ENCODE measurements at places on chromosomes 2 and 18.

DNA sequence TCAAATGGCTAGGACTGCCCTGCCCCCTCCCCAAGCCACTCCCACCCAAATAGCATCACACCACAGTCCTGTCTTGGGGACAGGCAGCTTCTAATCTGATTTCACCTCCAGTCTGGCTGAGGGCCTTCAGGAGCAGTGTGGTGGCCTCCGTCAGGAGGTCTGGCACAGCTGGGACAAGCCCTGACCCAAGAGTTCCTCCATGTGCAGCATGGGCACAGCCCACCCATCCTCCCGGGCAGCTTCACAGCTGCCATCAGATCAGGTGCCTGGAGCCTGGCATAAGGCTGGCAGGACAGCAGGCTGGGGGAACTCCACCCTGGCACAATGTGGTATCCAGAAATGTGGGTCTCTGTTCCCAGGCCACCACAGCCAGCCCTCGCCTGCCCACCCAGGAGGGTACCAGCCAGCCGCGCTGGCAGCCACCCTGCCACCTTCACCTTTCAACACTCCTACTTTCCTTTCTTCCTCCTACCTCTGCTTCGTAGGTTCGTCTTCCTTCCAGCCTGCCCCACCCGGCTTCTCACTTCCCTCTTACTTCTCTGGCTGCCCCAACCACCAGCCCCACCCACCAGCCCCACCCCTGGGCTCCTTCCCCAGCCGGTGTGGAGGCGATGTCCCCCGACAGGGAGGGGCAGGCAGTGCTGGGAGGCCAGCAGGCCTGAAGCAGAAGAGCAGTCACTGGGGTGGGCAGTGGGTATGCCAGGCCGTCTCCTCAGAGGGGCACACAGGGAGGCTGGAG, at the start of gene CAPG:
TSS of gene CAPG (minus strand) at position 522 of the 739 bp plus-strand sequence. CDS start 8,221 bp downstream, outside the sequence.
- no peak for DNase-seq

DNA sequence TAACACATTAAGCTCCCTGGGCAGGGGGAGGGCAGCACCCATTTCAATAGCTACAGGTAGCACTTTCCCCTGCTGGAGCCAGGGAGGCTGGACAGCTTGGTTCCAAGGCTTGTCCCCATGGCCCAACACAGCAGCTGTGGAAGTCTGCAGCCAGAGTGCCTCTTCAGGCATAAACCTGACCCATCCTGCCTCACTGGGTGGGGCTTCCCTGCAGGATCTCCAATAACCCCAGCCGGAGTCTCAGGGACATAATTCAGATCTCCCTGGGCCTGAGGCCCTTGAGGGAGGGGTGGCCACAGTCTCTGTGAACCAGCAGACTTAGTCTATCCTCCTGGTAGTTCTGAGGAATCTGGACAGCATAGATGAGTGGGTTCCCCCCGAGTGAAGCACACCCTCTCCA, 1001.9 kb upstream of the CHAC2 start:
- no peak for DNase-seq

DNA sequence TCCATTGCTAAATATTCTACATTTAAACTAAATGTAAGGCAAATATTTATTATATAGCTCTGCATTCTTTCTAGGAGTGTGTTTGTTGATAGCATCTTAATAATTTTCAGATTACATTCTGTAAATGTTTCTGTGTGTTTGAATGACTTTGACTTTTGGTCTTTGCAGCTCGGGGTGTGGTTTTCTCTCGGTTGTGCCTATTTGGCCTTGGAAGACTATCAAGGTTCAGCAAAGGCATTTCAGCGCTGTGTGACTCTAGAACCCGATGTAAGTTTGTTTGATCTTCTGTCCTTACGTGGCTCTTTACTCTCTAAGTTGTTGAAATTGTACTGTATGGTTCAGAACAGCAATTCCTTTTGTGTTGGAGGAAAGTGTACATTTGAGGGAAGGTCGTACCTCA, 149.9 kb downstream of the TTC27 start:
- DNase-seq, result no peak

GRCh38 chr18:27353273-27353672, 168.2 kb upstream of the CHST9 start:
- DNase-seq, result no peak

DNA sequence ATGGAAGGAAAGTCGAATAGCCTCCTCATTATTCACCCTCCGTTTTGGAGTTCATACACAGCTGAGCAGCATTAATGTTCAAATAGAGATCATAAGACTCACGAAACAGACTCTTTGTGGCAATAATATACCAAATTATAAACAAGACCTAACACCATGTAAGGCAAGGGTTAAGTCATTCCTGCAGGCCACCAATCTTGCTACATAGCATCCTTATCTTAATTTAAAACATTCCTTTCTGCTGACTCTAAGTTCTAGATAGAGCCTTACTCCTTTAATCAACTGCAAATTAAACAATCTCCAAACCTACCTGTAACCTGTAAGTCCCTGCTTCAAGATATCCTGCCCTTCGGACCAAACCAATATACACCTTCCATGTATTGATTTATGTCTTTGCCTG, 178.0 kb downstream of the PDE11A start:
- no peak for DNase-seq

- no peak for DNase-seq
These were observed 222.7 kb downstream of the PHLPP1 start for GRCh38 chr18:62938006-62938405.

- DNase-seq, result no peak
These were observed 3.5 kb upstream of the IGFBP5 start for GRCh38 chr2:216698895-216699294.

DNA sequence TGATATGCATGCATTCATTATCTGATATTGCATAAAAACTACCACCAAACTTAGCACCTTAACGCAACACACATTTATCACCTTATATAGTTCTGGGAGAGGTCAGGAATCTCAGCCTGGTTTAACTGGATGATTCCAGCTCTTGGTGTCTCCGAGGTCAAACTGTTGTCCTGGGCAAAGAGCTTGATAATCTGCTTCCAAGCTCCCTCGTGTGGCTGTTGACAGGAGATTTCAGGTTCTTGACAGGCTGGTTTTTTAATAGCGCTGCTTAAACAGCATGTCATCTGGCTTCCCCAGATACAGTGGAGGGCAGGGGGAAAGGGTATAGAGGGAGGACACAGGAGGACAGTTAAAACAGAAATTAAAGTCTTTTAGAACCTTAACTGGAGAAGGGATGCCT, 785.0 kb downstream of the CNTNAP5 start:
- DNase-seq, result no peak

DNA sequence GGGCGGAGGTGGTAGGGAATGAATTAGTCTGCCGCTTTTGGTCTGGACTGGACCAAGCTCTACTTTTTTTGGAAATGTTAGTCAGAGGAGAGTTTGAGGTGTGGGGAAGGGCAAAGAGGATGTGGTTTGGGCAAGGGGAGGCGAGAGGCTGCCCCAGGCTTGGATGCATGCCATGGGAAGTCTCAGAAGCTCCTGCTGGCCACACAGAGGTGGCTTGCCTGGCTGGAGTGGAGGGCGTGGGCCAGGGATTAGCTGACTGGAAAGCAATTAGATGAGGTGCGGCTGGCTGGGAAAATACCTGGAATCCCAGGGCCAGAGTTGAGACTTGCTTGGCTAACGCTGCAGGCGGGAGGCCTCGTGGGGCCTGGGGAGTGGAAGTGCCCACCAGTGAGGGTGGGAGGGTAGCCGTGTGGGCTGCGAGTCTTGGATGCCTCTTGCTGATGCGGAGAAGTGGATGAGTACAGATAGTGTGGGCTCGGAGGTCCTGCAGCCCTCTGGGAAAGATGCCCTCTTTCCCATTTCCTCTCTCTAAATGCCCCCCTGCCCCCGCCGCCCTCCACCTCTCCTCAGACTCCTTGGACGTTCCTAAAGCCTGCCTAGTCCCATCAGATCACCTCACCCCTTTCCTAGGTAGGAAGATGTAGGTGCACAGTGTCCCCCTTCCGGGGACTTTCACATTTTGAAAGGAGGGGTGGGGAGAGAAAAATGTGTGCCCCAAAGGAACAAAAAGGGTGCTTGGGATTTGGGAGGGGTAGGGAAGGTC, 117.6 kb downstream of the SMAD7 start:
- no peak for DNase-seq

DNA sequence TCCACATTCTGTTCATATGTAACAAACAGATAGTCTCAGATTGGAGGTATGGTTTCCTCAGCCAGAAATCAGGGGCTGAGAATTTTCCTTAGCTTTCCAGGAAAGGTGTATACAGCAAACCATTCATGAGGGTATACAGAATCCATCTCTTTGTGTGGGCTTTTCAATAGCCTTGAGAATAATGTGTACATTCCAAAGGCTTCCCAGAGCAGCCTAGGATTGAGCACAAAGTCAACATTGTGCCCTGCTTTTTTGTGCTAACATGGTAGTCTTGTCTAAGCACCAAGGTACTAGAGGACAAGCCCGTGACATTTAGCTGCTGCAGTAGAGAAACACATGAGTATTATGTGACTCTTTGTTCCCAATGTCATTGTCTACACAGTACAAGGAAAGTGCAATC, 322.1 kb upstream of the TANK start:
- no peak for DNase-seq

- DNase-seq, result no peak
These were observed 425.1 kb downstream of the NRXN1 start for GRCh38 chr2:50606860-50607259.

GRCh38 chr2:99256677-99257076, 1.2 kb upstream of the LYG2 start:
- no peak for DNase-seq

- DNase-seq, result no peak
These were observed 34.0 kb downstream of the LBH start for GRCh38 chr2:30265052-30266015.

GRCh38 chr2:109320195-109320922, 191.4 kb downstream of the SH3RF3 start:
- DNase-seq, result no peak

GRCh38 chr2:196415384-196415783, 224.1 kb upstream of the CCDC150 start:
- no peak for DNase-seq

GRCh38 chr18:60176259-60176658, 196.3 kb downstream of the MC4R start:
- DNase-seq, result no peak

DNA sequence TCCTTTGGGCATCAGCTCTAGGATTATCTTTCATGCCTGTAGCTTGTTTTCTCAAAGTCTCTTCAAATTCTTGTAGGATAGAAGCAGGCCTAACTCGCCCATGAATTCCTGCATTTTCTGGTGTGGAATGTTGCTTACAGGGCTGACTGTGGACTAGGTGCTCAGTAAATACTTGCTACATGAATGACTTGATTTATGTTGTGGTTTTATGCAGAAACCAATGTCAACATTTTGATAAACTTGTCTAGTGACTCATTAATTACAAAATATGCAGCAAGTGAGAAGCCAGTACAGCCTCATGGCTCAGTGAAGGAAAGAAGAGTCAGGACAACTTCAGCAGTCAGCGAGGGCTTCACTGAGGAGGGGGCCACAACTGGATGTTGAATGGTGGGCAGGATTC, 110.6 kb upstream of the SIX2 start:
- DNase-seq, result no peak

- no peak for DNase-seq
These were observed 43.3 kb downstream of the CMPK2 start for GRCh38 chr2:6822406-6822805.

- DNase-seq, result no peak
These were observed 47.4 kb downstream of the ITGB1BP1 start for GRCh38 chr2:9375857-9376428.

- no peak for DNase-seq
These were observed 6.3 kb upstream of the RPRD1A start for GRCh38 chr18:36073676-36074075.

DNA sequence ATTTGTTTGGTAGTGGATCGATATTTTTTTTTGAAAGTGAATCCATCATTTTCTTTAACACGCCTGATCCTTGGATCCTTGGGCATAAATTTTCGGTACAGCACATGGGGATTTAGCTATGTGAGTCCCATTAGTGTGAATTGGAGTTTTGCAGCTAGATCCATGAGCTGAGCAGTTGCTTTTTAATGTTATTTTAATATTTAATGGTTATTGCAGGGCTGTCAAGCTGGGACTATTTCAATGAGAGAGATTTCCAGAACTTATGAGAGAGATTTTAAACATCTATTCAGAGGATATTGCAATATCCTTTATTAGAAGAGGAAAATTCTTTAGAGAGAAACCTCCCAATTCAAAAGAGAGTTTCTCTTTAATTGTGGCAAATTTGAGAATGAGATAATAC, 35.6 kb upstream of the TCF4 start:
- DNase-seq, result no peak

DNA sequence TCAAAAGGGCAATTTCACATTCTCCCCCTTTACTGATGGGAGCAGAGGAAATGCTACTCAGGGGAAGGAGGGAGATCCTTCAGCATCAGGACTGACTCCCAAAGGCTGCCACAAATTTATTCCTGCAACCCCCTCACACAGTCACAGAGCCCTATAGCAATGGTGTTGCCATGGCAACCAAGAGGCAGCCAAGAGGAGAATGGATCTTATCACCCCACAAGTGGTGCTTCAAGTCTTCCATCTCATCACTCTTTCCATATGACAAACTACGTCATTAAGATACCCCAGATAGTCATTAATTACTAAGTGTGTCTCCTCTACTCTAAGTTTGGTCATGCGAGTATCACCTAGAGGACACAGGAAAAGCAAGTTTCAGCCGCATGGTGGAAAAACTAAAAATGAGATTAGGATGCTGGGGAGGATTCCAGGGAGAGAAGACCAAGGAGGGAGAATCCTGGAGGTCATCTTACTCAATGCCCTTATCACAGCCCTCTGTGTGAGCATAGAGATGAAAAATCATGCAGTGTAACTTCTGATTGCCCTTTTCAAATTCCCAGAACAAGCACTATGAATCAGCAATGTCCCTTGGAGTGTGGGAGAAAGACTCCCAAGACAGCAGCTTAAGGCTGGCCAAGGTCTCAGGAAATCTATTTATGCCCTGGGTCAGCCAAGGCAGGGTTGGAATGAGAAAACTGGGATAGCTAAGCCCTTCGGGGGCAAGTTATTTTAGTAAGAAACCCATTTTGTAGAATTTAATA, 885.7 kb upstream of the KLHL29 start:
- no peak for DNase-seq

GRCh38 chr2:102424754-102425153, 1.8 kb downstream of the IL18RAP start:
- DNase-seq, result no peak

DNA sequence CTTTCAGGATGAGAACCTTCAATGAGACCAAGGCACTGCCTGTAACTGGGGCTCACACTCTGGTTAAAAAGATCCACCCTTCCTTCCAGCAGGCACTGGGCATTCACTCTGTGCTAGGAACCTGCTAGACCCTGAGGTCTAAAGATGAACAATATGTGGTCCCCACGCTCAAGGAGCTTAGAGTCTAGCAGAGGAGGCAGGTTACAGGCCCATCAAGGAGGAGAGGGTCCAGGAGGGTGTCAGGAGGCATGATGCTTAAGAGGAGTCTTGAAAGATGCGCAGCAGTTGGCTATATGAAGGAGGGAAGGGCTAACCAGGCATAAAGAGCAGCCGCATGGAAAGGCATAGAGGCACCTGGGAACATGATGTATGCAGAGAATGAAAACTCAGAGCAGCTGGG, 4.5 kb downstream of the ANKRD53 start:
- DNase-seq, result no peak

GRCh38 chr2:184154438-184154837, 443.9 kb upstream of the ZNF804A start:
- DNase-seq, result no peak

Data from activated naive CD4-positive, alpha-beta T cell treated with anti-CD3 and anti-CD28 coated beads, Interleukin-2, amount 50 U/mL, for 16 hours (primary cell).